Right hindlimb (tissue), 1 donor: ENCODE measurements at places on chromosomes 6 and 20.
A peak's percentile ranks its signal among the peaks of the same experiment; 100 is the strongest.

- DNase-seq = no peak
These were observed 5.0 kb downstream of the SIM1 start for GRCh38 chr6:100459592-100460184.

GRCh38 chr6:159254186-159254585 is 85.0 kb downstream of the FNDC1 start:
- DNase-seq = no peak

DNA sequence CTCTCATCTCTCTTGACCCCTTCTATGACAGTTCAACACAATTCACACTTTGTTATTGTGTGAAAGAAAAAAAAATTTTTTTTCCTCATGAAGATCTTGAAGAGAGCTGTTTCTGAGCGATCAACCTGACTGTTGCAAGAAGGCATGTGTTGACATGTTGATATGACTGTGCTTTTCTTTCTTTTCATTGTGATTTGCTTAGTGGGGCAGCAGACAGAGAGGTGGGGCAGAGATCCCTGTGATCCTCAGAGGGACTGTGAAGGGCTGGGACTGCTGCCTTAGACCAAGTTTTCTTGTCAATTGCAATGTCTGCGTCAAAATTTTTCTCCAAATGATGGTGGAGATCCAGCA is 70.8 kb upstream of the IYD start:
- DNase-seq = no peak

DNA sequence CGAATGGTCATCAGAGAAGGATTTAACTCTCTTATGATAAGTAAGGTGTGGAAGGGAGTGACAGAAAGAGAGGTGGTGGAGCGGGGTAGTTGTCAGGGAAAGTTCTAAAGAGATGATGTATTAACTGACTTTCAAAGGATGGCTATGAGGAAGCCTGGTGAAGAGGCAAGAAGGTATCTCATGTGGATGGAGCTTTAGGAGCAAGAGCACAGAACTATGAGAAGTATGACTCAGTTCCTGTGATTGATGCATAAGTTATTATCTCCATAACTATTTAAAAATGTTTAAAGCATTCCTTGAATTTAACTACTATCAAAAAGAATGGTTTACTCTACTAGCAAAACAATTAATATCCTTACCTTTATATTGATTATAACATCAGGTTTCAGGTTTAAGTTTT is 28.8 kb downstream of the AK9 start:
- no peak for DNase-seq

GRCh38 chr20:19427913-19428312 is 215.5 kb downstream of the SLC24A3 start:
- DNase-seq = no peak

GRCh38 chr20:23212011-23212410 is 125.9 kb upstream of the CD93 start:
- no peak for DNase-seq

DNA sequence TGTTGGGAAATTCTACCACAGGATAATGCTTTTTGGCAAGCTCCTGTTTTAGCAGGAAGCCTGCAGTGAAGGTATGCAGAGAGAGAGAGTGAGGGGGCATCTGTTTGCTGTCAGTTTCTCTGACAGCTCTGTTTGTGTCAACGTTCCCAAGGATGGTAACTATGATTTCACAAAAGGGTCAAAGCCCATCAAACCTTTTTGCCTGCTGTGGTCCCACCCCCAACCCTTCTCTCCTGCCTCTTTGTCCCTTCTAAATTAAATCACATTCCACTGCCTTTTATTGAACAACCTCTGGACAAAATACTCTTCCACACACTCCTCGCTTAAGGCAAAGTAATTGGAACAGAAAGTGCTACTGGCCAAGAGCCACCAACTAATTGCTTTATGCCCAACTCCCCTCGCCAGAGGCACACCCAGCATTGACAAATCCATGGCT is 128.3 kb downstream of the TSHZ2 start:
- no peak for DNase-seq

GRCh38 chr6:170087941-170088581 is 202.8 kb downstream of the DLL1 start:
- peak; percentile 28 for DNase-seq

DNA sequence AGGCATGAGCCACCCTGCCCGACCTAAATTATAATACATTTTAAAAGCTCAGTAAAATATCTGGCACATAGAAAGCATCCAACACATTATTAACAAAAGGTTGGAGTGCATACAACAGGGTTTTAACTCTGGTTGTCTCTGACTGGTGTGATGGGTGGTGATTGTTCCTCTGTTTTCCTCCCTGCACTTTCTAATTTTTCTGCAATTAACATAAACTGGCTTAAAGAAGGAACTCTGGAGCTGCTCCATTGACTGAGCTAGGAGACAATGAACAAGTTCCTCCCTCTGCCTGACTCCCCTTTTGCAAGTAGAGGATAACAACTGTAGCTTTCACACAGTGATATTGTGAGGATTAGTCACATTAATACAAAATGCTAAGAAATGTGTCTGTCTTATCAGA is 48.5 kb upstream of the SIRPG start:
- DNase-seq = no peak

DNA sequence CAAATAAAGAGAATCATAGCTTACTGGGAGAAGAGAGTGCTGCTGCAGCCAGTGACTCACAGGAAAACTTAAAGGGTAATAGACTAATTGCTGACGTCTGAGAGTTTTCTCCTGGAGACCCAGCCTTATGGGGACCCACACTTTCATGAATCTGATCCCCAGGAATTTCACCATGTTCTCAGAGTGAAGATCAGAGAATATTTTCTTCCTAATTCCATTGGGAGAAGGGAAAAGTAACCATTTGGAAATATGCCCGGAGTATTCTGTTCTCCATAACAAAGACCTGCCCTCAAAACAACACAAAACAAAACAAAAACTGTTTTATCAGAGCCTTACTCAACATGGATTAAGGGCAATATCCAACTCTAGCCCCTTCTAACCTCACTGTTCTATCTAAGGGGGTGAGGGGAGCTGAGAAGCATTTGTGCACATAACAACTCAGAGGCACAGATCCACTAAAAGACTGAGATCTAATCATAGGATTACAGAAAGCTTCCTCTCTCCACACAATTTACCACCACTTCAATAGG is 168.2 kb upstream of the SSTR4 start:
- DNase-seq = no peak

GRCh38 chr6:82861121-82861520 is 204.5 kb downstream of the UBE3D start:
- no peak for DNase-seq

GRCh38 chr6:57013521-57013926 is 33.0 kb upstream of the KIAA1586 start:
- DNase-seq = no peak

DNA sequence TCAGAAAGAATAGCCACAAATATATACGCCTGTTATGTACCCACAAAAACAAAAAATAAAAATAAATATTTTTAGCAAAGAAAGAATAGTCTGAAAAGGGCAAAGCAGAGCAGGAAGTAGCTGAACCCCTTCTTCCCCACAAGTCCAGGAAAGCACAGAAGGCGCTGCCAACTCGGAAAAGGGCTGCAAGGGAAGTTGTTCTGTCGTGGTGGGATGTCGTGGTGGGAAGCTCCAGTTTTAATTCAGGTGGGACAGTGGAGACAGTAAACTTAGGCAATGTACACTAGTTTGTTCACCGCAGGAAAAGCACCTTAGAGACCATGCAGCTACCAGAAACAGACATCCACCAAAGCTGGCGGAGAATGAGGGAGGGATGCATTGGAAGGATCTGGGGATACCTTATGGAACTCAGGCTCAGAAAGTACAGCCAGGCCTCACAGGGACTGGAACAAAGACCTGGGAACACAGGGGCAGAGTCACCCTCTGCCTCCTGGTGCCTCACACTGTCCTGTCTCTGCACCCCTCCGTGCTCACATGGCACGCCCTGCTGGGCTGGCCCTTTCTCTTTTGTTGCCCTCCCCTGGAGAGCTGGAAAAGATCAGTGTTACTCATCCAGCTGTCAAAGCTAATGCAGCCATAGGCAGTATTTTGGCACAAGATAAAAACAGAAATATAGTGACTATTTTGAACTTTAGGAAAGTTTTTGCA is 3.3 kb upstream of the APMAP start:
- DNase-seq = no peak

DNA sequence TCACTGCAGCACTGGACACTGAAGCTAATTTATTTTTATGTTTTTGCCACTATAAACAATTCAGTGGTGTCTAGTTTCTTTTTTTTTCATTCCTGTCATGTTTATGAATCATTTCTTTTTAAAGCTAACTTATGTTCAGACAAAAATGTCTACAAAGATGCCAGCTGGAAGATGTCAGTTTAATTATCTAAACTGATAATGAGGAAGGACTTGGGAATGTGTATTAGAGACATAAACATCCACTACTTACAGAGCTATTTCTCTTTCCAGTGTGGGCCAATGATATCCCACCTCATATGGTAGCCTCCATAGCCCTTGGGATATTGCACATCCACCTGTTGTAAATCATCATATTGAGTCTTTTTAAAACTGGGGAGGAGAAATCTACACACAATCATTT is 132.1 kb upstream of the FAM184A start:
- no peak for DNase-seq
